ENCODE measurements at places on chromosomes 2 and 18.

- no peak for DNase-seq
Observed at GRCh38 chr18:7978834-7979233, 411.7 kb downstream of the PTPRM start.

- no peak for DNase-seq
Observed at GRCh38 chr2:56100791-56101312, 82.9 kb upstream of the CCDC85A start.

- DNase-seq: no peak
Observed at GRCh38 chr2:96502891-96503636, 2.1 kb downstream of the NEURL3 start.

- no peak for DNase-seq
Observed at GRCh38 chr2:12205086-12205485, 458.7 kb downstream of the LPIN1 start.

GRCh38 chr2:23268467-23269263, 116.3 kb upstream of the KLHL29 start:
- no peak for DNase-seq

- no peak for DNase-seq
Observed at GRCh38 chr2:204982303-204982702, 437.0 kb downstream of the PARD3B start.

DNA sequence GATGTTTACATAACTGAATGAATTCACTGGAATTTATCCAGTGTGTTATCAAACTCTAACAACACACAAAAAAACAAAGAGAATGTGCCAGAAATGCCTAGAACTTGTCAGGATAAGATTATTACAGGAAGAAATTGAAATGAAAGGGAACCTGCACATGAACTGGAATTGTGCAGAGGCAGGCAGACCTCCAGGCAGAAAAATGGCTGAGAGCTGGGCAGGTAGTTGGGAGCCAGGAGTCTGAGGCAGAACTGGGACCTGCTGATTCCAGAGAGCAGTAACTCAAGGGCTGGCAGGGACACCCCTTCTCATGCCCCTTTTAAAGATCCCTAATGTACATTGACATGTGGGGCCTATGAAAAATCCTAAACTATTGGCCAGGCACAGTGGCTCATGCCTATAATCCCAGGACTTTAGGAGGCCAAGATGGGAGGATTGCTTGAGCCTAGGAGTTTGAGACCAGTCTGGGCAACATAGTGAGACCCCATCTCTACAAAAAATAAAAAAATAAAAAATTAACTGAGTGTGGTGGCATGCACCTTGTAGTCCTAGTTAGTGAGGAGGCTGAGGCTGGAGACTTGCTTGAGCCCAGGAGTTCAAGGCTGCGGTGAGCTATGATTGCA, 674 bp upstream of the SP110 start:
- DNase-seq: no peak

GRCh38 chr2:100957996-100958653, 44.0 kb upstream of the RPL31 start:
- DNase-seq: no peak

GRCh38 chr2:231050018-231050901, 6.4 kb upstream of the PSMD1 start:
- no peak for DNase-seq

DNA sequence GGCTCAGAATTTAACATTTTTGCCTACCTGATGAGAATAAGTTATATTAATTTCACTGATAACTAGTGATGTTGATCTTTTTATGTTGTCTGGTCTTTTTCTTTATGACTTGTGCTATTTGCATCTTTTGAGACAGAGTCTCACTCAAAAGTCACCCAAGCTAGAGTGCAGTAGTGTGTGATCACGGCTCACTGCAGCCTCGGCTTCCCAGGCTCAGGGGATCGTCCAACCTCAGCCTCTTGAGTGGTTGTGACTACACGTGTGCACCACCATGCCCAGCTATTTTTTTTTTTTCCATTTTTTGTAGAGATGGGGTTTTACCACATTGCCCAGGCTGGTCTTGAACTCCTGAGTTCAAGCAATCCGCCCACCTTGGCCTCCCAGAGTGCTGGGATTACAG, 7.5 kb downstream of the SMCHD1 start:
- DNase-seq: no peak

DNA sequence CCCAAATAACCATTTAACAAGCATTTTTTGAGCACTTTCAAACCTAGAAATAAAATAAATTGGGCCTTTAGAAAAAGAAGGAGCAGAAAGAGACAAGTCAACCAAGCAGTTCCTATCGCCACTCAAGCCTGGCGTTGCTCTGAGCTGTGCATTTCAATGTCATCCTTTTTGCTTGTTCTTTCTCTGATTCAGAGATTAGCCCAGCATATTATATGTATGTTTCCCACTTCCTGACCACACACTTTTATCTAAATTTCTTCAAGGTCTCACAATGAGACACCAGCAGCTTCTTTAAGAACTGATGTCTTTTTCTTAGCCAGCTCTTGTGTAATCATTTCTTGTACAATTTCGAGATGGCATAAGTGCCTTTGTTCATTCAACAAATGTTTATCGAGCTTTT, 344.5 kb upstream of the ID2 start:
- no peak for DNase-seq

DNA sequence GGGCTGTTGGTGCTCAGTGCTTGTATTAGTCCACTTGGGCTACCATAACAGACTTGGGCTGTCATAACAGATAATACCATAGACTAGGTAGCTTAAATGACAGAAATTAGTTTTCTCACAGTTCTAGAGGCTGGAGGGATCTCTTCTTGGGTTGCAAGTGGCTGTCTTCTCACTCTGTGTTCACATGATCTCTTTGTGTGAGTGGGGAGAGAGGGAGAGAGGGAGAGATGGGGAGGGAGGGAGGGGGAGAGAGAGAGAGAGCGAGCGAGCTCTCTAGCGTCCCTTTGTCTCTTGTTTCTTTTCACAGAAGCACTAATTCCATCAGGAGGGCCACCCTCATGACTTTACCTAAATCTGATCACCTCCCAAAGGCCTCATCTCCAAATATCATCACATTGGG, 4.5 kb upstream of the XRCC5 start:
- DNase-seq: no peak

GRCh38 chr2:160401895-160402294, 91.7 kb downstream of the RBMS1 start:
- no peak for DNase-seq

DNA sequence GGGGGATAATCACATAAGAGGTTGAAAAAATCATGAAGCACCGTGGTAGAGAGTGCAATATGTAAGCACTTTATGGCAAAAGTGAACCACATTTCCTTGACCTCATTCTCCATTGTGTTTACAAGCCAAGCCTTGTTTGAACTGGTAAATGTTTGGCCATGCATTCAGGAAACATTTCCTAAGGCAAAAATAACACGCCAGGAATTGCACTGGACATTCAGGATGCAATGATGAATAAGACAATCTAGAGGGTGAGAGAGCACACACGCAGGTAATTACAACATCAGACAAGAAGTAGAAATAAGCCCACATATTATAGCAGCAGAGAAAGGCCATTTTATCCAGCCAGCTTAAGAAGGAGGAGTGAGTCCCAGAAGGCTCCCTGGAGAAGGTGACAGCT, 218.0 kb upstream of the OSR1 start:
- no peak for DNase-seq

GRCh38 chr2:109545828-109546713, 67.7 kb downstream of the SEPTIN10 start:
- DNase-seq: no peak

DNA sequence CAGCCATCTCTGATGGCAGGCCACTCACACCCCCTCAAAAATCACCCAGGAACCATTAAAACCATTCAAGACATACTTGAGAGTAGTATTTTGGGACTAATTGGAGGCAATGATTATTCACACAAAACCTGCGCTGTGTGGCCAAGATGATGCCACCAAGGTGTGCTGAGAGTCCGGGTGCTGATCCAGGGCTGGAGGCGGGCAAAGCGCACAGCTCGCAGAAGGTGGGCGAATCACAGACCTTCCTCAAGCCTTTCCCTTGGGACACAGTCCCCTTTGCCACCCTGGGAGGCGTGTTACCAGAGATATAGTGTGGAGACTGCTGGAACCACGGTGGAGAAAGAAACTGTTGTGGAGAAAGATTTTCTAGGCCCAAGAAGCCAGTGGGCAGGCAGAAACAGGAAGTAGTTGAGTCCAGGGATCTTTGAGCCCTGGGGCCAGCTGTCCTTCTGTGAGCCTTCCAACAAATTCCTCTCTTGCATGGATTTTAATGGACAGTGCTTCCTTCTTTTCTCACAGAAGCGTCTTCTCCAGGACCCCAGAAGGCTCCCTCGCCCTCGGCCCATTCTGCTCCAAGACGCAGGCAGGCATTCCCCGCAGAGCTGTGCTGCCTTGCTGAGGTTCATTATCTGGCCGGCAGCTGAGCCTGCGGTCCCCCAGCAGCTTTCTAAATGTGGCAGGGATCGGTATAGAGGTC, 8.0 kb downstream of the COPS9 start:
- DNase-seq: no peak

- DNase-seq: no peak
Observed at GRCh38 chr2:208541989-208542464, 135.4 kb downstream of the PTH2R start.

DNA sequence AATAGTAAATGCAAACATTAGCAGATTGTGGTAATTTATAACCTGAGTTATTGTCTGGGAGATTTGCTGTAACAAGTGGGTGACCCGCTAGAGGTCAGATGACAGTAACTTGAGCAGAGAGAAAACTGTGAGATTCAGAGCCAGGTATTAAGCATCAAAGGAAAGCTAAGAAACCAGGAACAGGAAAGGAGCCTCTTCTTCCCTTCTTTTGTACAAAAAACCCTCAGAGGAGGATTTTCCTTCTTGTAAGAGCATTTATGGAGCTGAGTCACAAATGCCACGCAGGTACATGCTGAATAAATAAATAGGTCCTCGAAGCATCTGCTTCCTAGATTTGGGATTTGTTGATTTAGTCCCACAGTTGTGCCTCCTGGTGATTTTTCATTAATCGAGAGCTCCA, 146.5 kb downstream of the SH3BP4 start:
- no peak for DNase-seq

DNA sequence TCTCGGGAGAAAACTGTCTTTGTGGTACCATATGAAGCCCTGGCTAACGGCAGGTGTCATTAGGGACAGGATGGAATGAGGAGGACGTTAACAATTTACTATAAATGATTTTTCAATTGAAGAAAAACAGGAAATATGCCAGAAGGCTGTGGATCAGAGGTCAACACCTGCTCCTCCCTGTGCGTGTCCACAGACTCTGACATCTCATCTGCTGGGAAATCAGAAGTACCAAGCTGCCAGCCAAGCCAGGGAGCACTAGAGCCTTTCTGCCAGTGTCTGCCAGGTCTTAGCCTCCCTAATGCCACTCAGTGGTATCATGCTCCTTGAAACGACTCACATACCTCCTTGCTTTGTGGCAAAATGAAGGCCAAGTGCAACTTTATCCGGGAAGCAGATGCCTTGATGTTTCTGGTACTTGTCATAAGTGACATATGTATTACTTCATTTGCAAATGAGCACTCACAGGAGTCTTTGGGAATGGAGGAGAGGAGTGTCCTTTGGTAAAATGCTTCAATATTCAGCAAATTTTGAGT, 541.1 kb downstream of the SATB2 start:
- no peak for DNase-seq

DNA sequence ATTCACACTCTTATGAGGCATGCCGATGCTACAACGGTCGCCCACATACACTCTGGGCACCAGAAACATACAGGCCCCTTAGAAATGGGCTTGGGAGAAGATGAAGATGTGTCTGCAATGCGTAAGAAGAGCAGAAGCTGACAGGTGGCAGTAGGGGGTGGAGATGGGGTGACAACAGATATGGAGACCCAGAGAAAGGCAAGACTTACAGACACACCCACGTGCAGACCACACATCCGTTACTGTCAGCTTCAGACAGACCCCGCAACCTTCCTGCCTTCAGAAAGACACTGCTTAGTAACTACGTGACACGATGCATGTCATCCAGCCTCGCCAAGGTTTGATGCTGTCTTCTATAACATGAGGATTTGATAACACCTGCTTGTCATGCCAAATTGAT, 89.5 kb downstream of the ZFP36L2 start:
- DNase-seq: no peak

GRCh38 chr2:9145109-9145751, 61.4 kb upstream of the ASAP2 start:
- DNase-seq: no peak

DNA sequence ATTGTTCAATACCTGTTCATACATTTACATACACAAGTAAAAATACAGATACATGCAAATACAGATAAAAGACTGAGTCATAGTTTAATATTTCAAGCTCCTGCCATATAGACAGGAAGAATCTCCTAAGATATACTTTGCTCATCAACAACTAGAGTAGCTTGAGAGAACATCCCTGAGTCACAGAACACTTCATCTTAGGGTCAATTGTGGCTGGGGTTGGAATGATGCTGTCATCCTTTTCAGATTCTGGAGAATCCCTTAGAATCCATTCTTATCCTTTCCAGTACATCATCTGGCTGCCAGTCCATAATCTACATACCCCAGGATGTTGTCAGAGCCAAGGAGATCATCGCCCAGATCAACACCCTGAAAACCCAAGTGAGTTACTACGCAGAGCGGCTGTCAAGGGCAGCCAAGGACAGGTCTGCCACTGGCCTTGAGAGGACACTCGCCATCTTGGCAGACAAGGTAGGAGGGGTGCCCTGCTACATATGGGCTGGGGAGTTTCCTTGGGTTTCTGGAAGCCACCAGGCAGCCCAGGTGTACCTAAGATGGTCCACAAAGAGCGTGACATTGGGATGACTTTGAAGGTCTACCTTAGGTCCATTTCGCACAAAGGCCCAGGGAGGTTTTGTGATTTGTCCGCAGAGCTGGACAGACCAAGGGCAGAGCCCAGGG, 55.7 kb downstream of the COA5 start:
- DNase-seq: no peak

GRCh38 chr2:12805033-12805432, 88.3 kb downstream of the TRIB2 start:
- no peak for DNase-seq

- no peak for DNase-seq
Observed at GRCh38 chr2:174704061-174704460, 60.2 kb downstream of the CHRNA1 start.

DNA sequence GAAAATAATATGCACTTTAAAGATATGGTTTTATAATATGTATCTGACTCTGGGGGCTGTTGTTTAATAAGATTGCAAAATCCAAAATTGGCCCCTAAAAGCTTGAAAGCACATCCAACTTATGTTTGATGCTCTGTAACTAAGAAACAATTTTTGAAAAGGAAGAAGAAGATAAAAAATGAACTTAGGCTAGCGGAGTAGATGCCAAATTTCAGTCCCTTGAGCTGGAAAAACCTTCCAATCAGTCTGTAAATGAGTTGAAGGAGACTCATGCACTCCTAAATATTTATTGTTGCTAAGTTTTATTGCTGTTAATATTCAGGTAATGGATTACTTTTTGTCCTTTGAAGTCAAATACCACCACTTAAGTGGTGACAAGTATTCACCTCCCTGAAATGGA, 465.0 kb downstream of the ZEB2 start:
- no peak for DNase-seq

GRCh38 chr18:61893309-61893970, 633 bp upstream of the RNF152 start:
- DNase-seq: peak; percentile 55

- no peak for DNase-seq
Observed at GRCh38 chr2:17199741-17200140, 318.5 kb downstream of the RAD51AP2 start.
